ENCODE measurements at places on chromosomes 2 and 18. TPM values are rescaled to one million over a fixed set of nuclear protein-coding genes. Genes with fewer than 3 reads are reported as not detected.
A peak's percentile ranks its signal among the peaks of the same experiment; 100 is the strongest.

GRCh38 chr2:201933792-201934237 is 99.8 kb upstream of the FZD7 start:
- no peaks in the 10 kb centered on the region for H3K36me3 ChIP-seq
- H3K4me1 ChIP-seq = peaks cover 16% of the 10 kb centered on the region
- DNase-seq = no peak
- H3K27ac ChIP-seq = no peak overlapping the region
- H3K27me3 ChIP-seq = no peaks in the 10 kb centered on the region
- H3K4me3 ChIP-seq = no peak overlapping the region

- H3K4me1 ChIP-seq = no peaks in the 10 kb centered on the region
- H3K36me3 ChIP-seq = no peaks in the 10 kb centered on the region
- no peak overlapping the region for H3K4me3 ChIP-seq
These were observed 5.7 kb downstream of the GPR35 start for GRCh38 chr2:240630771-240631547.

DNA sequence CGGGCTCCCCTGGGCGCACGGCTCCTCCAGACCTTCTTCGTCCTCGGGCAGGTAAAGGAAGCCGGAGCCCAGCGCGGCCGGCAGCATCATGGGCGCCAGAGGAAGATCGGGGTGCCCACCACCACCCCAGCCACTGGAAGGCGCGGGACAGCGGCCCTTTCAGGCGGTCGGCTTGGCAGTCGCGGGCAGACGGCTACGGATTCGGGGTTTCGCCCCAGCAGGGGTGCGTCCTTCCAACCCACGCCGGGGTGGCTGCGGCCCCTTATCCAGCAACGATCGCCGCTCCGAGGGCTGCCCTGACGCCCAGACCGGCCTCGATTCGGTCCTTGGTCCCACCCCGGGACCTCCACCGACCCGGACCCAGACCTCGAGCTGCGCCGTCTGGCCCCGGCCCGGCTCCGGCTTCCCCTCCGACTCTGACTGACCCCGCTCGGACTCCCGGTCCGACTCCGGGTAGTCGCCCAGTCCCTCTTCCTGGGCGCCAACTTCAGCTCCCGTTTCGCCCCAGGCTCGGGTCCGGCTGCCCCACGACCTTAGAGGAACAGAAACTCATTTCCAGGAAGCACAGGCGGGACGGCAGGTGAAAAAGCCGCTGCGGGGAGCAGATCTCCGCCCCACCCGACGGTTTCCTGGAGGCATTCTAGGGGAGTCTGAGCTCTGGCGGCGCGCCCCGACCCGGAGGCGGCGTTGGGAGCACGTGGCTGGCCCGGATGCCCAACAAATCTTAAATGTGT is 30.2 kb upstream of the SSB start:
- no peaks in the 10 kb centered on the region for H3K27me3 ChIP-seq
- DNase-seq = no peak
- no peak overlapping the region for H3K27ac ChIP-seq
- H3K36me3 ChIP-seq = no peaks in the 10 kb centered on the region
- no peaks in the 10 kb centered on the region for H3K4me1 ChIP-seq

GRCh38 chr2:82089518-82089917 is 1785.0 kb upstream of the LRRTM1 start:
- no peak overlapping the region for H3K27ac ChIP-seq
- no peak for DNase-seq
- H3K36me3 ChIP-seq = no peaks in the 10 kb centered on the region
- H3K27me3 ChIP-seq = no peaks in the 10 kb centered on the region

- no peaks in the 10 kb centered on the region for H3K27me3 ChIP-seq
- no peak overlapping the region for H3K4me3 ChIP-seq
- no peaks in the 10 kb centered on the region for H3K4me1 ChIP-seq
- no peak for DNase-seq
- H3K36me3 ChIP-seq = no peaks in the 10 kb centered on the region
These were observed 1554.4 kb upstream of the LRRTM1 start for GRCh38 chr2:81858998-81859397.

The COL4A4 gene
- total RNA-seq = 0.67 TPM

GRCh38 chr18:13051159-13051558 is 60.0 kb downstream of the CEP192 start:
- no peak for DNase-seq
- no peak overlapping the region for H3K4me3 ChIP-seq
- no peak overlapping the region for H3K27ac ChIP-seq
- no peaks in the 10 kb centered on the region for H3K4me1 ChIP-seq
- H3K36me3 ChIP-seq = peaks cover 22% of the 10 kb centered on the region

- no peaks in the 10 kb centered on the region for H3K27me3 ChIP-seq
- peaks cover 4% of the 10 kb centered on the region for H3K4me1 ChIP-seq
- H3K4me3 ChIP-seq = no peak overlapping the region
- H3K27ac ChIP-seq = no peak overlapping the region
- no peak for DNase-seq
These were observed 141.0 kb downstream of the ARL4C start for GRCh38 chr2:234355808-234356365.

DNA sequence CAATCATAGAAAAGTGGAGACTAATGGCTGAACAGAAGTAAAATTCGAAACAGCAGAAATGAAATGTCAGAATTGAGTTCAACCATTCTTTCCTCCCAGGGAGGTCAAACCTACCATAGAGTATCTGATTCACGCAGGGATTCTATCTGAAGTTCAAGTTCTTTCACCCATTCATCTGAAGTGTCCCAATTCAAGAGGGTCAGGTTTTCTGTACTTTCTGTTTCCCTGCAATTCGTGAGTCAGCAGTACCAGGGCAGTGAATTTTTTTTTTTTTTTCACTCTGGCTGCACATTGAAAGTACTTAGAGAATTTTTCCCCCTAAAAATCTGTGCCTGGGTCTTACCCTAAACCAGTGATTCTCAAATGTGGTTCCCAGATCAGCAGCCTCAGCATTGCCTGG is 40.9 kb upstream of the CCDC88A start:
- H3K27me3 ChIP-seq = no peaks in the 10 kb centered on the region
- no peak overlapping the region for H3K4me3 ChIP-seq
- no peaks in the 10 kb centered on the region for H3K36me3 ChIP-seq
- no peak for DNase-seq
- H3K4me1 ChIP-seq = no peaks in the 10 kb centered on the region

The DYNAP gene
- total RNA-seq = 0.22 TPM

DNA sequence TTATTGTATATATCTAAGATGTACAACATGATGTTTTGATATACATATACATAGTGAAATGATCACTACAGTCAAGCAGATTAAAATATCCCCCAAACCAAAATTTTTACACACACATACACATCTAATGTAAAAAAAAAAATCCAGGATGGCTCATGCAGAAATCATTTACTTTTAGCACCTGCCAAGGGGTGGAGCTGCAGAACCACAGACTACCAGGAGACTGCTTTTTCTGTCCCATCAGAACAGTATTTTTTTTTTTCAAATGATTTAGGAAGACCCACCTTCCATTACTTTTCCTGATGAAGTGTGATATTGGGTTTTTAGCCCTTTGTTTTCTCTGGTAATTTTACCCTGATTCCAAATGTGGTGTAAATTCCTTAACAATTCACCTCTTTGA is 61.9 kb downstream of the AQP4 start:
- H3K4me1 ChIP-seq = no peaks in the 10 kb centered on the region
- H3K27ac ChIP-seq = no peak overlapping the region
- no peak for DNase-seq
- no peaks in the 10 kb centered on the region for H3K36me3 ChIP-seq

The RAMP1 gene
- 0.65 TPM for total RNA-seq

DNA sequence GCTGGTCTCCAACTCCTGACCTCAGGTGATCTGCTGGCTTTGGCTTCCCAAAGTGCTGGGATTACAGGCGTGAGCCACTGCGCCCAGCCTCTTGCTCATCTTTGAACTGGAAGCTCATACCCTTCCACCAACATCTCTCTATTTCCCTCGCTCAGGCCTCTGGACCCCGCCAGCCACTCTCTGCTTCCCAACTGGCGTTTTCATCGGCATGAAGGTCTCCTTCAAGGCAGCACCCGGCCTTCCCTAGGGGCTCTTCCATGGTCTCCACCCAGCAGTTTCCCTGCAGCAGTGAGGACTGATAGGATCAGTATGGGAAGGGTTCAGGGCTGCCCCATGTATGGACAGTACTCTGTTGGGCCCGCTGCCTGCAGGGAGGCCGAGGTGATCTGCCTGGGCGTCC is 65.8 kb upstream of the HS6ST1 start:
- H3K27ac ChIP-seq = no peak overlapping the region
- peaks cover 12% of the 10 kb centered on the region for H3K4me1 ChIP-seq
- H3K4me3 ChIP-seq = no peak overlapping the region
- no peaks in the 10 kb centered on the region for H3K36me3 ChIP-seq
- no peaks in the 10 kb centered on the region for H3K27me3 ChIP-seq
- DNase-seq = no peak

DNA sequence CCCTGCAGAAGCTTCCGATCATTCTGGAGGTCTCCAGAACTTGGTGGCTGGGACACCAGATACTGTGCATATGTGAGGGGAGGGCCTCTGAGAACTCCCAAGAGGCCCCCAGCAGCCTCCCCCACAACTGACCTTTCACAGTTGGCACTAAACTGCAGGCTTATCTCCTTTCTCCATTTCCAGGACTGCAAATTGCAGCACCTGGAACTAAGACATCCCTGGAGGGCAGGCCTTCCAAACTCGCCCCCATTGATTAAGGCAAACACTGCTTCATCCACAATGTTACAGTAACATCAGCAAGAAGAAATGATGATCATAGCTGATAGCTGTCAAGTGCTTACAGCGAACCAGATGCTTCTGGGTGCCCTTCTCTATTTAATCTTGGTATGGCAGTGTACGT is 67.9 kb downstream of the TGOLN2 start:
- DNase-seq = no peak
- H3K4me3 ChIP-seq = no peak overlapping the region
- H3K36me3 ChIP-seq = peaks cover 6% of the 10 kb centered on the region
- H3K27ac ChIP-seq = no peak overlapping the region
- peaks cover 45% of the 10 kb centered on the region for H3K4me1 ChIP-seq

DNA sequence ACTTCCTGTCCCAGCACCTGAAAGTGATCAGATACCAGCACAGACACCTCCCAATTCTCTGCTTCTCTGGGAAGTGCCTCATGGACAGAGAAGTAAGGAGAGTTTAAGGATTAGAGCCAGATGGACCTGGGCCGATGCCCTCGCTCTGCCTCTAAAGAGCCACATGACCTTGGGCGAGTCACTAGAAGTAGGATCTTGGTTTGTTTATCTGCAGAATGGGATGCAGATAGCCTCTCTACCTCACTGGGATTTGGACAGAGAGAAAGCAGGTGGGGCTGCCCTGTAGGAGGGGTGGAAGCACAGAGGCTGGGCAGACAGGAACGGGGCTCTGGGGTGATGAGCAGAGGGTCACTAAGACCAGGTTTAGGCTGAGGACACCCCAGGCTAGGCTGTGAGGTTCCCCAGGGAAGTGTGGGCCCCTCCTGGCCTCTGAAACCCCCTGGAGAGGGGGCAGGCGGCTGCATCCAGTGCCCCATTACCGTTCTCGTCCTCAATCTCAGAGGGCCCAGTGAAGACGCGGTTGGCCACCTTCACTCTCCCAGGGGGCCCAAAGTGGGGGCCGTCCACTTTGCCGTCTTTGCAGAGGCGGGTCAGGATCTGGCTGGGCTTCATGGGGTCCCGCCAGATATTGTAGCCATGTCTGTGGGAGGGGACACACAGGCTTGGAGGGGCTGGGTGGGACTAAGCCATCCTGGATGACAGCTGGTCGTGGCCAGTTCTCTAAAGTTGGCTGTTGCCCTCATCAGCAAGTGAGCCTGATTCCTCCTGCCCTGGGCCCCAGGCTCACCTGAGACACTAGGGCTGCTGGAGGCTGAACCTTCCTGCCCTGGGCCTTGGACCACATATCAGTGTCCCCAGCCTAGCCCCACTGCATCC is 13.3 kb downstream of the OTOF start:
- no peaks in the 10 kb centered on the region for H3K36me3 ChIP-seq
- H3K4me3 ChIP-seq = no peak overlapping the region
- DNase-seq = no peak
- H3K27me3 ChIP-seq = no peaks in the 10 kb centered on the region
- H3K27ac ChIP-seq = no peak overlapping the region

DNA sequence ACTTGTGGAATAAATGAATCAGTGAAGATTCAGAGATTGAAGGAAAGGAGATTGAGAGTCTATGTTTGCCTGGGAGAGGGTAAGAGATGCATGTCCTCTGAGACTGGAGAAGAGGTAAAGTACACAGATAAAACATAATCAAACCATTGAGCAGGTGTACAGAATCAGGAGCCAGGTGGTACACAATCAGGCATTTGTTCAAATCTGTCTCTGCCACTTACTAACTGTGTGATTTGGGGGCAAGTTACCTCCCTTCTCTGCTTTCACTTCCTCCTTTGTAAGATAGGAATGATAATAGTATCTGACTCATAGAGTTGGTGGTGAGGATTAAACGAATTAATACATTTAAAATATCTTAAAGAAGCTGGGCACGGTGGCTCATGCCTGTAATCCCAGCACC is 94.0 kb downstream of the CDK15 start:
- H3K4me3 ChIP-seq = no peak overlapping the region
- H3K27me3 ChIP-seq = no peaks in the 10 kb centered on the region
- peaks cover 9% of the 10 kb centered on the region for H3K4me1 ChIP-seq
- no peaks in the 10 kb centered on the region for H3K36me3 ChIP-seq
- no peak overlapping the region for H3K27ac ChIP-seq

The SOX11 gene
- 56.5 TPM for total RNA-seq

GRCh38 chr18:3238742-3239141 is 8.9 kb upstream of the MYL12A start:
- no peak overlapping the region for H3K4me3 ChIP-seq
- no peaks in the 10 kb centered on the region for H3K36me3 ChIP-seq
- no peaks in the 10 kb centered on the region for H3K4me1 ChIP-seq
- no peak for DNase-seq
- H3K27ac ChIP-seq = no peak overlapping the region
- no peaks in the 10 kb centered on the region for H3K27me3 ChIP-seq

The INHA gene
- total RNA-seq = 0.73 TPM

GRCh38 chr18:905307-905947 is 756 bp downstream of the ADCYAP1 start:
- H3K4me1 ChIP-seq = peaks cover 16% of the 10 kb centered on the region
- H3K4me3 ChIP-seq = peak overlapping the region; percentile 40
- no peak overlapping the region for H3K27ac ChIP-seq
- H3K36me3 ChIP-seq = no peaks in the 10 kb centered on the region

The ELOA2 gene
- total RNA-seq = not detected

DNA sequence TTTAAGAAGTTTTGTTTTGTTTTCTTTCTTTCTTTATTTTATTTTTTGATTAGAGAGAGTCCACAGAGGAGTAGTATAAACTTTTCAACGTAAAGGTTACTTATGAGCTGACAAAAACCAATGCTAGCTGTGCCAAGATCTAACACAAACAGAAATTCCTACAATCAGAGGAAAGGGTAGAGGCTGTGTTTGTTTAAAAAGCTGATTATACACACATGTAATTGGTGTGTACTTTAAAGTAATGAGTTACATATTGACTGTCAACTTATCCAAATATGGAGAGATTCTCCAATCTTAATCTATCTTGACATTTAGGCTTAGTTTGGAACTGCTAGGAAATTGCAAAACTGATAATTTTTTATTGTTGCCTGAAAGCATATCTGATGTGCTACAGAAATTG is 63.7 kb upstream of the FAM110C start:
- H3K27me3 ChIP-seq = no peaks in the 10 kb centered on the region
- DNase-seq = no peak
- no peak overlapping the region for H3K27ac ChIP-seq
- no peaks in the 10 kb centered on the region for H3K36me3 ChIP-seq
- H3K4me3 ChIP-seq = no peak overlapping the region

- H3K27ac ChIP-seq = no peak overlapping the region
- no peak overlapping the region for H3K4me3 ChIP-seq
- no peak for DNase-seq
- no peaks in the 10 kb centered on the region for H3K4me1 ChIP-seq
- no peaks in the 10 kb centered on the region for H3K27me3 ChIP-seq
These were observed 192.4 kb upstream of the ERBB4 start for GRCh38 chr2:212730994-212731393.

- DNase-seq = no peak
- H3K27ac ChIP-seq = no peak overlapping the region
- no peak overlapping the region for H3K4me3 ChIP-seq
These were observed 1.3 kb upstream of the CLIP4 start for GRCh38 chr2:29113891-29114321.
